Right kidney (tissue), 9 donors: ENCODE measurements at places on chromosomes 2 and 18.

DNA sequence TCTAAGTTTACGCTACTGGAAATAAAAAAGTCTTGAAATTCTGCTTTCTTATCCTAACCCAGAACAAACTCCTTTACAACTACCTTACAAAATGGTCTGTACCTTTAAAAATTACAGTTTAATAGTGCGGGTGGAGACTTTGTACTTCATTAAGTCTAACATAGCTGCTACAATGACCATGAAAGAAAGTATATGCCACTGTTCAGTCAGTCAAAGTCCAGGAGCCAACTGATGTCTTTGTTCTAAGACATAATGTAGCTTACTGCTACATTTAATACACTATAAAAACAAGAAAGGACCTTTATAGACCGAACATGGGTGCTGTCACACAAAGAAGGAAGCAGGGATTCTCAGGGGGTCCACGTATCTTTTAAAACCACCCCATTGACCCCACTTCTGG, 36.0 kb downstream of the IWS1 start:
- no peak for DNase-seq

- DNase-seq = no peak
Measured at GRCh38 chr2:222213049-222213448, 85.7 kb downstream of the PAX3 start.

DNA sequence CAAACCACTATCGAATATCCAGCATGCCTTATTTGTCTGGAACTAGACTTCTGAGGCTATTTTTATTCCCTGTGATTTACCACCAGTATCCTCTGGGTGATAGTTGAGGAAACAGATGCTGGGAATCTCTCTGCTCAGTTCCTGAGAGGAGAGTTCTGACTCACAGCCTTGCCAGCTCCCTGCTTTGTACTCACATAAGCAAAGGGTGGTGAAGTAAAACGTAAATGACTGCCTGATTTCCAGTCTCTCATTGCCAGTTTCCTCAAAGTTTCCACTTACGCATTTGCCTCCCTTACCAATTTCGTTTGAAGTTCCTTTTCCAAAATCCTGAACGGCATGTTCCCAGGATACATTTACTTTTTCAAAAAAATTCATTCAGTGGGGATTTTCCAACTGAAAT, 69.2 kb upstream of the HNRNPA3 start:
- DNase-seq = no peak

GRCh38 chr18:47285456-47285855, 34.0 kb upstream of the SKOR2 start:
- no peak for DNase-seq

DNA sequence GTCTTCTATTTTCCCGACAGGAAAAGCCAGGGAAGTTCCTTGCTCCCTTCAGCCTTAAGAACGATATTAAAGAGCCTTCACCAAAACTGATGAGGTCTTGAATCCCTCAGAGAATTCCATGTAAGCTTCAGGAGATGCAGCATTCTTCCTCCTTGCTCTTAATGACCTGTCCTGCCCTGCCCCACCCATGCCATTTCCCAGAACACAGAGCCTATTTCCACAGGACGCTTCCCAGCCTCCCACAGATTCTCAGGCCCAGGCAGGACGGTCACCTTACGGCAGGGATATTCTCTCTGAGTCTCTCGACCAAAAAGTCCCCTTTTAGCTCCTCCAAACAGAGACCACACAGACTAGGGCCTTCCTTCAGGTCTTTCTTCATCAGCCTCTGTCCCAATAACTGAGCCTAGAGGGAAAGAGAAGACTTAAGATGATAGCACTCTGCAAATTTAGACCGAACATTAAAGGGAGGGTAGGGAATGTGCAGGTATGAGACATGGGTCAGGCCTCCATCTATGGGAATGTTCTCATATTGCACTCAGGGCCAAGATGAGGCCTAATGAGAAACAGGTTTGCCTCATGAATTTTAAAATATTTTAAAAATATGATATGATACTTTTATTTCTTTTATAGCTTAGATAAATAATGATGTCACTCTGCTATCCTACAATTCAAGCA, 62.1 kb downstream of the COBLL1 start:
- DNase-seq = no peak

- DNase-seq = no peak
Measured at GRCh38 chr2:62349788-62350187, 153.9 kb downstream of the B3GNT2 start.

DNA sequence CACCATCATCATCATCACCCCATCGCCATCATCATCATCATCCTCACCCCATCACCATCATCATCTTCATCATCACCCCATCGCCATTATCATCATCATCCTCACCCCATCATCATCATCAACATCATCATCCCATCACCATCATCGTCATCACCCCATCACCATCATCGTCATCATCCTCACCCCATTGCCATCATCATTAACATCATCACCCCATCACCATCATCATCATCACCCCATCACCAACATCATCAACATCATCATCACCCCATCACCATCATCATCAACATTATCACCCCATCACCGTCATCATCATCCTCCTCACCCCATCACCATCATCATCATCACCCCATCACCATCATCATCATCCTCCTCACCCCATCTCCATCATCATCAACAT, 151.0 kb downstream of the DNER start:
- no peak for DNase-seq

GRCh38 chr2:43331422-43331821, 105.0 kb upstream of the ZFP36L2 start:
- no peak for DNase-seq
